Stimulated activated CD4-positive, alpha-beta T cell treated with anti-CD3 and anti-CD28 coated beads, Interleukin-2, amount 100 ng/mL, for 48 hours (primary cell): ENCODE measurements at places on chromosomes 6 and 20.

DNA sequence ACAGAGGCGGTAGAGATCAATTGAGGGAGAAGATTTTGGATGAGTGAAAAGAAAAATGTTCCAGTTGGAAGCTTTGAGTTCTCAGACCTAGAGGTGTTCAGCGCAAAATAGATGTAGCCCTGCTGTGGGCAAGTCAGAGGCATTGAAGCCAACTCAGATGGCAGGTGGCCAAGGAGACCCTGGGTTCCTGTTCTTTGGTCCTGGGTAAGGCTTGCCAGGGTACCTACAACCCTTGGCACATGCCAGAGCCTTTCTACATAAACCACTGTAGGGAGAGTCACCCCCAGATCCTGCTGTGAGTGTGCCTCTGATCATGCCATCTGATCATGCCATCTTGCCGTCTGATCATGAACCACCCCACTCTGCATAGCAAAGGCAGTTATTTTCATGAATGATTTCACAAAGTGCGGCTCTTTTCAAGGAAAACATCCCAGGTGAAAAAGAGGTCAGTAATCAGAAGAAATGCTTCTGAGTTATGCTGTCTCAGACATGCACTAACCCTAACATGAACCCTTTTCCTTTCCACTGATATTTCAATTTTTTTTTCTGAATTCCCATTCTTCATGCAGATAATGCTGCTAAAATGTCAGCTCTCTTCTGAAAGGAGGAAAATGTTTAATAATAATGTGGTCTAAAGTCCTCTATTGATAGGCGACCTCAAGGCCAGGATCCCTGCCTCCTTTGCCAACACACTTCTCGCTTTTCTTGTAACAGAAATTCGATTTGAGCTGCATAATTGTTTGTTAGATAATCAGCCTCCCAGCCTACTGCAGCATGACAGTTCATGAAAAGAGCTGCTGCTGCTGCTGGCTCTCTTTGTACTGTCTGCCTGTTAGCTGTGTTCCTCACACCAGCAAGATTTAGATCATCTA, 153.6 kb downstream of the MTHFD1L start:
- DNase-seq: no peak

- no peak for DNase-seq
Observed at GRCh38 chr6:156601152-156602065, 175.8 kb upstream of the ARID1B start.

GRCh38 chr20:43984587-43984986, 69.9 kb downstream of the TOX2 start:
- DNase-seq: no peak

GRCh38 chr6:148720897-148721296, 25.9 kb upstream of the UST start:
- DNase-seq: no peak

- DNase-seq: no peak
Observed at GRCh38 chr6:7124114-7124513, 16.4 kb downstream of the RREB1 start.

DNA sequence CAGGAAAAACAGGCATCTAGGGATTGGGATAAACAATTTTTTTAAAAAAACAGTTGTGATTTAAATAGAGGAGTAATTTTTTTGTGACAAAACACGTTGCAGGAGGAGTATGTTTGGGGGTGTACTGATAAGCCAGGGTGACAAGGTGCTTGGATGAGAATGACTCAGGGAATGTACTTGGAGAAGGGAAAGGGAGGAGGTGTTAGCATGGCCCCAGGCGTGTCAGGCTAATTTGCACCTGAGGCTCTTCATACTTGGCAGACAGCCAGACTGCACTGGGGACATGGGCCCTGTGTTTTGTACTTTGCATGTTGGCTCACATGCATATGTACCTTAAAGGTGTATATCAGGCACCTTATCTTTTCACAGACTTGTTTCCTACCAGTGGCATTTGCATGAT, 22.8 kb downstream of the PANK2 start:
- DNase-seq: no peak

- no peak for DNase-seq
Observed at GRCh38 chr20:12112089-12112474, 194.4 kb downstream of the BTBD3 start.
